NCI-H2107 (cell line): ENCODE measurements at places on chromosomes 5 and 9.
A peak's percentile ranks its signal among the peaks of the same experiment; 100 is the strongest.

DNA sequence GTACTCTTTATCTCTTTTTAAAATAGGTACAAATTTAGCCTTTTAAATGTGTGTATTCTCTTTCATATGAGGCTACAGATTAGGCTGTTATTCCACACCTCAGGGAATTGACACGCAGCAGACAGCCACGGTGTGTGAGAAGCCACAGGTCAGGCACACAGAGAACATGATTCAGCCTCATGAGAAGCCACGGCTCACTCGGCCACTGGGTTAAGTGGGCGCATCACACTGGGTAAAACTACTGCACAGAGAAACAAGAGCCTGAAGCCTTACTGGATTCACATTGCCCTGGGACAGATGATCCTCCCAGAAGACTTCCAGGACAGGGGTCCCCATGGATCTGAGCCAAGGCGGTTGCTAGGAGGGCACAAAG, 28.2 kb downstream of the LPCAT1 start:
- DNase-seq = no peak

DNA sequence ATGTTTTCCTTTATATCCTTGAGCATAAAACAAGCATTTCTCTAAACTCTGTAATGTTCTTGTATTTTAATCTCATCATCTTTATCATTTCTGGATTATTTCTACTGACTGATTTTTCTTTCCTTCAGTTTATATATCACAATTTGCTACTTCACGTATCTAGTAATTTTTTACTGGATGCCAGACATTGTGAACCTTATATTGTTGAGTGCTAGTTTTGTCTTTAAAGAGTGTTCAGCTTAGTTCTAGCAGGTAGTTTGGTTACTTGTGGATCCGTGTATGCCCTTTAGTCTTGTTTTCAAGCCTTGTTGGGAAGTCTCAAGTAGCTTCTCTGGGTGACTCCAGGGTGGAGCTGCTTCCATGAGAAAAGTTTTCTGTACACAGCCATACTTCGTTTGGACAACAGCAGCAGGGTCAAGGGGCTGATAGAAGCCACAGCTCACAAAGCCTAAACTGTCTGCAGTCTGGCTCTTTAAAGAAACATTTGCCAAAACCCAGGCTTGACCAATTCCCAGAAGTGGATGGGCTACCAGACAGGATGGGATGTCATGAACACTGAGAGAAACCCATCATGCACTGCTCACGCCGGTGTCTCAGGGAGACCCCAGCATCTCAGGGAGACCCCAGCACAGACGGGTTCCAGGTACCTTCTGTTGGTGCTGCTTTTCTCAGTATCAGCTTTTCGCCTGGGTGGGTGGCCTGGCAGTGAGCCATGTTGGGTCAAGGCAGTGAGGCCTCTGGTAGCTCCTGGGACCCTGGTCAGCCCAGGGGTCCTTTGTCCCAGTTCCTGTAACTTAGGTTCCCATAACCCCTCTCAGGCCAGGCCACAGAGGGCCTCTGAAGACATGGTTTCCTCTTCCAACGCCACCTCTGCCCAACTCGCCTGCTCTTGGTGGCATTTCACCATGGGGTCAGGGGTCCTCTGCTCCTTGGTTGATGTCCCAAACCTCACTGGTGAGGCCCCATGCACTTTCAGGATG, 29.1 kb downstream of the TRIP13 start:
- DNase-seq = no peak

GRCh38 chr5:171595401-171595800, 176.0 kb downstream of the FGF18 start:
- no peak for DNase-seq

GRCh38 chr9:103625161-103625804, 468.8 kb upstream of the SMC2 start:
- no peak for DNase-seq

DNA sequence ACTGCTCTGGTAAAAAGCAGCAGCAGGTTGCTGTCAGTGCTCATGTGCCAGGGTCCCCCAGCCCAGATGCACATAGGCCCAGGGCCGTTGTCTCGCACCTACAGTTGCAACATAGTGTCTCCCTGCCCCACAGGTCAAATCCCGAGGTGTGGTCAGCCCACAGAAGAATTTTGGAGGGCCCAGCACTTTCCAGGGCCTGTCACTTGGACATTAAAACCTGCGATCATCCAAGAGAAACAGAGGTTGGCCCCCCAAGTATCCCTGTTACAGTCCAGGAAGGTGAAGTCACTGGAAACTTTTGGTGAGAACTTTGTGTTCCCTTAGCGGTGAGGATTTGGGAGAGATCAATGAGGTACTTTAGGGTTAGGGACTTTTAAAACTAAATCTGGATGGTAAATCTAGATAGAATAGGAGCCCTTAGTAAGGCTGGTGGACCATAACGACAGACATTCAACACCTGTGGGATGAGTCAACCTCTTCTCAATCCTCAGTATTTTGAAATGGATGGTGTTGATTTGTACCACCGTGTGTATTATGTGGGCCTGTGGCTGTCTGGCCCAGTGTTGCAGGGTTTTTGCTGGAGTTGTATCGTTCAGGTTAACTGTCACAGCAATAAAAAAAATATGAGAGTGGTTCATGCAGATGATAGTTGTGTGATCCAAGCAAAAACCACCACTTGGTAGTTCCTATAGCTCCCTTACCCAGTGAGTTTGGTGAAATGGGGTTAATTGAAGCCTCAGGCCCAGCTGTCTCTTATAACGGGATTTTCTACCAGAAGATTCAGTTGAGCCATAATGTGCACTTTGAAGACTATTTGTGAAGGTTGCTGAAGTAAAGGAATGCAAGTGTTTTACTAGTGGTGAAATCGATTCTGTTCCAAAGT, 19.2 kb downstream of the OR2S2 start:
- DNase-seq = no peak

DNA sequence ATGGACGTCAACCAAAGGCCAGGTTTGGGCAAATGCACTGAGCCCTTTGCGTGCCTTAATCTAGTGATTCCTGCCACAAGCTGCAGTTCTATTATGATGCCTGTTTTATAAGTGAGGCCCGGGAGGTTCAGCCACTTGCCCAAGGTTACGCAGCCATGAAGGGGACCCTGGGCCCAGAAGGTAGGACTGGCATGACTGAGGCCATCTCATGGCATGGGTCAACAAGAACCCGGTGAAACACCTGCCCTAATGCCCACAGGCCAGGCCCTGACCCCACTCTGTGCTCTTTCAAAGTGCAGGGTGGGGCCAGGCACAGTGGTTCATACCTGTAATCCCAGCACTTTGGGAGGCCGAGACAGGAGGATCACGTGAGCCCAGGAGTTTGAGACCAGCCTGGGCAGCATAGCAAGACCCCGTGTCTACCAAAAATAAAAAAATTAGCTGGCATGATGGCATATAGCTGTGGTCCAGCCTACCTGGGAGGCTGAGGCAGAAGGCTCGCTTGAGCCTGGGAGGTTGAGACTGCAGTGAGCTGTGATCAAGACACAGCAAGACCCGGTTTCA, 8.6 kb downstream of the NINJ1 start:
- no peak for DNase-seq

DNA sequence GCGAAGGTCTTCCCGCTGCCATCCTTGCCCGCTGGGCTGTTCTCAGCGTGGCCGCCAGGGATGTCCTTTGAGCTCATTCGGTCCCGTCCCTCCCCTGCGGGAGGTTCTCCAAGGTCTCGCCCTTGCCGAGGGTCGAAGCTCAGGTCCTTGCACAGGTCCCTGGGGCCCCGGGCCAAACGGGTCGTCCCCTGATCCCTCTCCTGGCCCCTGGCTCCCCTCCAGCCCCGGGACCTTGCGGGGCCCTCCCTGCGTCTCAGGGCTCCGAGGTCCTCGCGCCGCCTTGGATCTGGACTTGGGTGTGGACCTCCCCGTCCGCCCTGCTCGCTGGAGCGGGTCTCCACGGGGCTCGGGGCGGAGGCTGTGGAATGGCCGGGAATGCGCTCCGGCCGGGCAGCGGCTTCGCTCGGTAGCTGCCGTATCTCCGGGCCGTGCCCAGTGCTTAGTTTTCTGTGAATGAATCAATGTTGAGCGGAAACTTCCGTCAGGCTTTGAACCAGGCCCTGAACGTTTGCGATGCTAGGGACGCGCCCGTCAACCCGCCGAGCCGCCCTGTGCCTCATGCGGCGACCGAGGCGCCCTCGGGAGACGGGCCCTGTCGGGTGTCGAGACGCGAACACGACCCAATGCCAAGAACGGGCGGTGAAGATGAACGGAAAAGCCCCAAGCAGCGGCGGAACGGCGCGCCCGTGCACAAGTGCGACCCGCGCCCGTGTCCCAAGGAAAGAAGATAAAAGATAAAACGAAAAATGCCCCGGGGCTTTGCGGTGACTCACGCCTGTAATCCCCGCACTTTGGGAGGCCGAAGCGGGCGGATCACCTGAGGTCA, 780 bp downstream of the RNU6ATAC start:
- no peak for DNase-seq

GRCh38 chr9:109993250-109993978, 213.4 kb downstream of the PALM2AKAP2 start:
- no peak for DNase-seq

DNA sequence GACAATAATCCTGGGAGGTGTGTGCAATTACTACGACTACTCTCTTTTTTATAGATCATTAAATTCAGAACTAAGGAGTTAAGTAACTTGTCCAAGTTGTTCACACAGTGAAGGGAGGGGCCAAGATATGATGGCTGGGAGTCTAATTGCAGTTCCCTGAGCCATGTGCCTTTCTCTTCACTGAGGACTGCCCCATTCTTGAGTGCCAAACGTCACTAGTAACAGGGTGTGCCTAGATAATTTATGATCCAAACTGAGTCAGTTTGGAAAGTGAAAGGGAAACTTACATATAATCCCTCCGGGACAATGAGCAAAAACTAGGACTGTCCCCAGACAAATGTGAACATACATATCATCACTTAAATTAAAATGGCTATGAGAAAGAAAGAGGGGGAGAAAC, 20.2 kb downstream of the IL7R start:
- DNase-seq = no peak

DNA sequence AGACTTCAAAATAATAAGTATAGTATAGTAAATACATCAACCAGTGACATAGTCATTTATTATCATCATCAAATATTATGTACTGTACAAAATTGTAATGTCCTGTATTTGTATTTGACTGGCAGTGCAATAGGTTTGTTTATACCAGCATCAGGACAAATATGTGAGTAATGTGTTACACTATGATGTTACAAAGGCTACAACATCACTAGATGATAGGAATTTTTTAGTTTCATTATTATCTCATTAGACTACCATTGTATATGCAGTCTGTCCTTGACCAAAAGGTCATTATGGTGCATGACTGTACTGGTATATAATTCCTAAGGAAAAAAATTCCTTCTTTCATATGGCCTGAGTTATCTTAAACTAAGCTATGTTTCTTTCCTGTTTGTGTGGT, 63.6 kb upstream of the VCAN start:
- DNase-seq = no peak

DNA sequence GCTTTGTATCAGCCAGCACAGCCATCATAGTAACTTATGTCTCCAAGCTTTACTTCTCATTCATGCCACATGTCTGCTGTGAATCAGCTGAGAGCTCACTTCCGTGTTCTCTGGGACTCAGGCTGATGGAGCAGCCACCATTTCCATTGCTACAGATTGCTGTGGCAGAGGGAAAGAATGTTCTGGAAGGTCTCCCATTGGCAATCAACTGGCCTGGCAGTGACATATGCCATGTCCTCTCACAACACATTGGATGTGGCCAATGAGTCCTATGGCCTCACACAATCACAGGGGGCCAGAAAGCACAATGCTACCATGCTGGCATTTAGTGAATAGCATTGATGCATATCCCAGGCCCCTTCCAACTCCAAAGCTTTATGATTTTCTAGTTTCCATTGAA, 44.1 kb downstream of the KIF4B start:
- no peak for DNase-seq

- DNase-seq = no peak
Observed at GRCh38 chr5:133938039-133938821, 30.2 kb downstream of the C5orf15 start.

DNA sequence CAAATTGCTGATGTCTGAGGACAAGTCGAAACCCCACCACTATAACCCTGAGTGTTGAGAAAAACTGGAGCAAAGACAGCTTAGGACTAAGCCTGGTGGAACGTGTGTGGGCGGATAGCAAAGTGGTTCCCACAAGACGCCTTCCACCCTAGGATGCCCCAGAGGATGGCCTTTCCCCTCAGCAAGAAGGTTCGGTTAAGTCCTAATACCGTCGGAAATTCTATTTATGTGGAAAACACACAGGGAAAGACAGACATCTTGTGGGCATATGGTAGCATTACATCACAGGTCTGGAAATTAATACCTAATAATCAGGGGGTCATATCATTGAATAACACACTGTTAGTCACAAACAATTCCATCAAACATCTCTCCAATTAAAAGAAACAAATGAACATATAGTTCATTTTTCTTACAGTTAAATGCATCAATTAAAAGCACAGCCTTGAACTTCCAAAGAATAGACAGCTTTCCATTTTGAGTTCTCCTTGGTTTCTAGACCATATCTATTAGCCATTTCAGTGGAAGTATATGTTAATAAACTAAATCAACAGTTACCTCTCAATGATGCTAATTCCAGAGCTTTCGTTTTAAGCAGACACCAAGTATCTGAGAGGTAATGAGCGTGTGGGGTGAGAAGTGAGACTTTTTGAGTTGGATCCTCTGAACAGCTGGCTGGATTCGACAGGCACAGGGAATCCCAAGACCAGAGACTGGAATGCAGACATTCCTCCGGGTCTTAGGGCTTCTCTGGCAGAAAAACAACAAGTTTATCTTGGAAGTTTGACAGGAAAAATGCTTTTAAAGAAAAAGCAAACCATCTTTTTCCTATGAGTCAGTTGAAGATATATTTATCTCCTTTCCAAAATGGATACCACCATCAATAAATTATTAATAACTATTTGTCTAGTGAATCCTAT, 2.9 kb upstream of the ICE1 start:
- DNase-seq = peak; percentile 30

DNA sequence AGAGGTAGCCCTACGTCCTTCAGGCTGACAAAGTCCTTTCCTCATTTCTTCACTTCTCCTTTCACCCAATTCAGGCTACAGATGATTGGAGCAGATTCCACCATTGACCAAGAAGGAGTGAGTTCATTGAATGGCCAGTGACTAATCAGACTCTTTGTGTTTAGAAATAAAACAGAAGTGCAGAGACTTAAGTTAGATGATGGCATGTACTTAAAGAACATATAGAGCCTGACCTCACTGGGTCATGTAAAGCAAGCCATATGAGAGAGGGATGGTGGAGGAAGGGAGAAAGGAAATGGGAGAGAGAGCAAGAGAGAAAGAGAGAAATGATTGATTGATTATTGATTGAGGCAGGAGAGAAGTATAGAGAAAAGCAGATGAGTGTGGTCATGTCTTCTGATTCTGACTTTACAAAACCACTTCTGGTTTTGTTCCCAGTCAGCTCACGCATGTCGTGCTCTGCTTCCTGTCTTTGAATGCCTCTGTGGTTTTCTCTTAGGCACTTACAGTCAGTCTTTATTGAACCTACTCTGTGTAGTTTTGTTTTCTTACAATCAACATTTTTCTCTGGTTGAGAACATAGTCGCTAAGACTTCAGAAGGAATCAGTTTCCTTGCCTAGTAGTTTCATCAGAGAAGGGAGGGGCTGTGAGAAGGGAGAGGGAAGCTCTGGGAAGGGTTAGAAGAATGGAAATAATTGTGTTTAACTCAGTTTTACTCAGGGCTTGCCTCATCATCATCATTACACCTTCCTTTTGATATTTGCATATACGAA, 149.2 kb upstream of the KLF9 start:
- no peak for DNase-seq

GRCh38 chr9:4495537-4495936, 5.3 kb downstream of the SLC1A1 start:
- no peak for DNase-seq

GRCh38 chr5:34737731-34738130, 81.6 kb downstream of the RAI14 start:
- no peak for DNase-seq
